ENCODE measurements at places on chromosomes 12 and 14.

DNA sequence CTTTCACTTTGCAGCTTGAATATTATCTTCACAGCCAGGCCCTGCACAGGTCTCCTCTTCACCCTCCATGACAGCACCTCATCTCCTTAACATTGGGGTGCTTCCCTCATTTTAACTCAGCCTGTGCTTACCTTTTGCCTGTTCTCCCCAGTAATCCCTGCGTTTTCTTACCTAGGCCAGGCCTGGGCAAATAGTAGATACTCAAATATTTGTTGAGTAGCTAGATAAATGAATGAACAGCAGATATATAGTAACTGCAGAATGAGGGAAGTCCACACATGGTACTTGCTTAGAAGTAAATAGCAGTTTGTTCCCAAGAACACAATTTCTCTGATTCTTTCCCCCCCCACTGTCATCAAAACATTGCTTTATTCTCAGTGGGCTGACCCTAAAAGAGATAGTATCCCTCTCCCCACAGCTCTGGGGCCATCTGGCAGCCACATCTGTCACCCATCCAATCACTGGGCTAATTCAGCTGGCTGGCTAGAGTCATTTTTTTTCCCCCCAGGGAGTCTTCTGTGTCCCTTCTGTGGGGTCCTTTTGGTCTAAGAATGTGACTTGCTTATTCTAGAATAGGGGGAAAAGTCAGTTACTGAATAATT is 43.2 kb downstream of the APPL2 start:
- DNase-seq: peak; percentile 66

DNA sequence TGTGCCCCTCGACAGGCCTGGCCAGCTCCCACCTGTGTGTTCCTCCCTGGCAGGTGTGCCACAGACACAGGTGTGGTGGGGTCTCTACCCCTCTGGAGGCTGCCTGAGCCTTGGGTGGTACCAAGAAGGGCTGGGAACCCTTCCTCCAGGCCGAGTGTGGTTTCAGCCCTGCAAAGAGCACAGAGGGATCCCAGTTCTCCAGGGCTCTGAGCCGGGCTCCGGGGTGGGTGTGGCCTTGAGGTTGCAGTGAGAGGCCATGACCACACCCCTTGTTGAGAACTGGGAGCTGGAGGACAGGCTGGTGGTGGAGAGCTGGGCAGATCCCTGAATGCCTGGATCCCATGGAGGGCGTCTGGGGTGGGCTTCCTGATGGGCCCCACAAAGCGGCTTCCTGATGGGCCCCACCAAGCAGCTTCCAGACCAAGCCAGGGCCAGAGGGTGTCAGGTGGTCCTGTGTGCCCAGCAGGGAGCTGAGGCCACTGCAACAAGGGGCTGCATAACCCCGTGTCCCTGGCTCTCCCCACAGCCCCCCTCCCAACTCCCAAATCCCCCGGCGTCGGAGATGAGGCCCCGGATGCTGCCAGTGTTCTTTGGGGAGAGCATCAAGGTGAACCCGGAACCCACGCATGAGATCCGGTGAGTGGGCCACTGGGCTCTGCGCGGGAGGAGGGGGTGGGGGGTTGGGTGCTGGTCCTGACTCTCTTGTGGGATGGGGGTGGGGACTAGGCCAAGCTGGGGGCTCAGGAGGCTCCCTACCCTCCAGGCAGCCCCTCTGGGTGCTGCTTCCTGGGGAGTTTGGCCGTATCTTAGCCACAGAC is 16.6 kb downstream of the RFLNA start:
- no peak for DNase-seq

GRCh38 chr12:114408471-114408885 is 2.5 kb upstream of the TBX5 start:
- no peak for DNase-seq

DNA sequence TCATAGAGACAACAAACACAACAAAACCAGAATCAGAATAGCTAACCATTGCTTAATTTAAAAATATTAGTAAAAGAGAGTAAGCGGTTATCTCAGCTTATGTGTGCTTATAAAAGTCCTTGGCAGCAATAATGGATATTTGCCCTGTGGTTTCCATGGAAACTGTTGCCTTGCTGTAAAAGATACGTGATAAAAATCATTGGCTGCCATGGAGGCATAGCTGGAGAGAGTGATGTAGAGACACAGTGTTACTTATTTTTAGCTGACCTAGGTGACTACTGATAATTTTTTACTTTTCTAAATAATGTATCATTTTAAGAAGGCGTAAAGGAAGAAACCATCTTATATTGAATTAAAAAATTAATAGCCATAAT is 92.9 kb downstream of the ERC1 start:
- DNase-seq: peak; percentile 53

GRCh38 chr12:129190827-129191226 is 337.5 kb downstream of the GLT1D1 start:
- DNase-seq: no peak

GRCh38 chr14:42719391-42719790 is 1112.7 kb downstream of the LRFN5 start:
- peak; percentile 100 for DNase-seq

GRCh38 chr14:71331403-71331802 is 424.1 kb downstream of the PCNX1 start:
- DNase-seq: no peak
